ENCODE measurements at places on chromosomes 6 and 20. TPM values are rescaled to one million over a fixed set of nuclear protein-coding genes. Genes with fewer than 3 reads are reported as not detected.

Gene POLR1C
- polyA plus RNA-seq, result 33.8 TPM

Gene PEX6
- 23.9 TPM for polyA plus RNA-seq

Gene MLN
- polyA plus RNA-seq, result not detected

Gene CST7
- polyA plus RNA-seq, result 1.4 TPM

Gene CAGE1
- polyA plus RNA-seq, result 0.15 TPM

Gene VSX1
- not detected for polyA plus RNA-seq

Gene RAET1L
- not detected for polyA plus RNA-seq

Gene CGA
- not detected for polyA plus RNA-seq

Gene PHACTR1
- polyA plus RNA-seq, result 12.6 TPM

Gene TMC2
- 0.35 TPM for polyA plus RNA-seq

Gene GSTA2
- polyA plus RNA-seq, result not detected

Gene MAP1LC3A
- 25.7 TPM for polyA plus RNA-seq

Gene UBD
- 0.68 TPM for polyA plus RNA-seq

Gene NKAPL
- polyA plus RNA-seq, result 1.3 TPM

Gene MLIP
- 0.14 TPM for polyA plus RNA-seq

Gene CBLN4
- 0.18 TPM for polyA plus RNA-seq

Gene STK4
- polyA plus RNA-seq, result 26.8 TPM

Gene BCAS4
- polyA plus RNA-seq, result 7.8 TPM

Gene GTSF1L
- not detected for polyA plus RNA-seq

Gene PNPLA1
- 0.15 TPM for polyA plus RNA-seq

Gene ANKRD66
- 2.3 TPM for polyA plus RNA-seq

Gene SOX18
- polyA plus RNA-seq, result 17.0 TPM

Gene HLA-DOB
- polyA plus RNA-seq, result 0.38 TPM

Gene SLC17A3
- polyA plus RNA-seq, result not detected

Gene LY6G6C
- polyA plus RNA-seq, result 0.39 TPM

Gene ADGRB3
- polyA plus RNA-seq, result 21.3 TPM

Gene ENPP3
- polyA plus RNA-seq, result 0.55 TPM

Gene MYLK4
- polyA plus RNA-seq, result 1.3 TPM

Gene PSORS1C2
- polyA plus RNA-seq, result not detected

Gene BTN1A1
- 0.26 TPM for polyA plus RNA-seq

Gene NFATC2
- 5.9 TPM for polyA plus RNA-seq

Gene FAM209B
- 0.39 TPM for polyA plus RNA-seq

Gene SIRPA
- polyA plus RNA-seq, result 8.8 TPM

Data from right lung (tissue), 10 donors.